ENCODE measurements at places on chromosomes 4 and X.
A peak's percentile ranks its signal among the peaks of the same experiment; 100 is the strongest.

DNA sequence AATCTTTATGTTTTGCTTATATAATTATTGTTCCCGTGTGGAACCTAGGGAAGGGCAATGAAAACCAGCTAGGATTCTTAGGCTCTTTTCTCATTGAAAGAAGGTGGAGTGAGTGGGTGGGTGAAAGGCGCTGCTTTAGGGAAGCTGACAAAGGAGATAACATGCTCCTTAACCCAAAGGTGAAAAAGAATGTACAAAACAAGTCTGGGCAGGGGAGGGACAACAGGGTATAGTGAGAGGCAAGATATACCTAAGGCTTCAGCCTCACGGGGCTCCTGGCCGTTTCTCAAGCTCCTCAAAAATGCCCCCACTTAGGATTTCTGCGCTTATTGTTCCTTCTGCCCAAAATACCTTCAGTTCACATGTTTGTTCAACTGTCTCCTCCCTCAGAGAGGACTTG, 1.8 kb downstream of the SH2D1A start:
- DNase-seq, result no peak

DNA sequence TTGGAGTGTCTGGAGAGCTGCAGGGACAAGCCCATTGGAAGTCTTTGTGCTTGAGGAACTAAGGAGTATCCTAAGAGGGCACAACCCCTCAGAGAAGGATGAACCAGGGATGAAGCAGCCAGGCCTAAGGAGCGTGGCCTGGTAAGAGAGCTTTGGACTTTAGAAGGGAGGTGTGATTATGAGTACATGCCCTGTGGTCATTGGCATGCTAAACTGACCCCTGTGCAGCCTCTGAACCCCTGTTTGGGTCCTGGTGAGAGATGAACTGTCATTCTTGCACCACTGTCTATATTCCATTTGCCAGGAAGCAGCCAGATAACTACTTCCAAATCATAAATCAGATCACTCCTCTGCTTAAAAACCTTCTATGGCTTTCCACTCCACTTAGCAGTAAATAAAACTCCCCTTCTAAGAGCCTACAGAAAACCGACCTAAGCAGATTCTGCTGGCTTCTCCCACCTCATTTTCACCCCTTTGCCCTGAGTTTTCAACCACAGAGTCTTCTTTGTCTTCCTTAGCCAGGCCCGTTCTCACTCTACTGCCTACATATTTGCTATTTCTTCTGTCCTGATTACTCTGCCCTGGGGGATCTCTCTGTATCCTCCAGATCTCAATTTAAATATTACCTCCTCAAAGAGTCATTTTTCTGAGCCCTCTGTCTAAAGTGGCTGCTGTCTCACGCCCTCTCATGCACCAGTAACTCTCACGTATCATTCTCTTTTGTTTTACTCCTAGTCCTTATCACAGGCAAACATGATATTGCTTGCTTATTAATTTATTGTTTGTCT, 56.7 kb downstream of the MID1IP1 start:
- DNase-seq, result no peak

GRCh38 chr4:14091966-14092365, 464.4 kb upstream of the BOD1L1 start:
- DNase-seq, result no peak

GRCh38 chr4:3869661-3870566, 103.7 kb downstream of the ADRA2C start:
- DNase-seq, result no peak

- DNase-seq, result no peak
Observed at GRCh38 chr4:11857881-11858280, 429.2 kb upstream of the HS3ST1 start.

- no peak for DNase-seq
Observed at GRCh38 chr4:168757500-168757899, 252.6 kb downstream of the CBR4 start.

DNA sequence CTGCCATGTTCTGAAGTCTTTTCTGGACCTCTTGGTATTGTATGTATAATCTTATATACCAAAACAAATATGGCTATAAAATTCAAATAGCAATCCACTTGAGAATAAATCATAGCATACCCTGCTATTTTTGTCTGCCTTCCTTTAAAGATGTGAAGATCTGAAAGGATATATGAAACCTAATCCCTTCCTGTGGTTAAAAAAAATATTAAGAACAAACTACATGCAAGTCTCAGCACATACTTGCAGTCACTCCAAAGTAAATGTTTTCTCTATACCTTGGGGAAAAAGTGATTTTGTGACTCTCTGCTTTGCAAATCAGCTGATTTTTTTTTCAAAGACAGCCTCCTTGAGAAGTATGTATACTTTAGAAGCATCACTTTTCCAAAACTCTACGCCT, 322.9 kb downstream of the ANKRD50 start:
- no peak for DNase-seq

GRCh38 chrX:38438321-38438720, 85.9 kb downstream of the OTC start:
- peak; percentile 0 for DNase-seq

DNA sequence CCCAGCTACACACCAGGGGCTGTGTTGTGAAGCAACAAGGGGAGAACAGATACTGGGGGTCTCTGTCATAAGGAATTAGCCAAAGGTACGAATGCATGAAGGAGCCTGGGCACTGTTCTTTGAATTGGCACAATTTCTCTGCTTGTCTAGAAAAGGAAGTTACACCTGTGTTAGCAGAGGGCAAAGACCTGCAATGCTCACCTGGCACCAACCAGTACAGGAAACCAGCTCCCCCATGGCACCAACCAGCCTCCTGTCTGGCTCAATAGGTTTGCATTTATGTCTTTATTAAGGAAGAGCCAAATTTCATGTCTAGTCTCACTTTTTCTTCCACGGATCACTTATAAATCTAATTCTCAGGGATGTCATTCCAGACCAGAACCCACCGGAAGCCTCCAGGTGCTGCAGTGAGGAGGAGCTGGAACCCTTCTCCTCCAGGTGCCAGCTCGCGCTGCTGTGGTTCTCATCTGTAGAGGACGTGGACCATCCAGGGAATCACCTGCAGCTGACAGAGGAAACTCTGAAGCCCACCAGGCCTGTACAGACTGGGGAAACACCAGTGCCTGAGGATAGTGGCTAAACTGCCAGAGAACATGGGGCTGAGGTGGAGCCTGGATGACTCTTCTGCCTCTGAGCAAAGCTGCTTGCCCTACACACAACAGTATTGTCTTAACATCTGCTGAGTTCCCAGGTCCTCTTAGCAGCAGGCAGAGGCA, 113.4 kb upstream of the TRIM2 start:
- no peak for DNase-seq

DNA sequence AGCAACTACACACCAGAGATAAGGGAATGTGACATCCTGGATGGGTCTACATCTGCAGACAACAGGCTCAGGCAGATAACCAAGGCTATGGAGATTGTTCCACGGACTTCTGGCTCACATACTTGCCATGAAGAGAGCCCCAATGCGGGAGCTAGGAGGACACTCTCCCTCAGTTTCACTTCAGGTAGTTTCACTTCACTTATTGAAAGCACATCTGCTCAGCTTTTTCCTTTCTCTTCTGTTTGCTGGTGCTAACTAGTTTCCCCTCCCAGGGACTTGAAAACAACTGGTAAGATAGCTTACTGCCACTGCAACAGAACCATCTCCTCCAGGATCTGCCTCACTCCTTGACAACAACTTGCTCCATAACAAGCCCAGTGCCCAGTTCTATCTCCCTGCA, 1.4 kb upstream of the CT47C1 start:
- DNase-seq, result no peak

- peak; percentile 94 for DNase-seq
Observed at GRCh38 chr4:6682862-6683590, 10.7 kb upstream of the S100P start.

- DNase-seq, result no peak
Observed at GRCh38 chr4:73860917-73861316, 7.8 kb downstream of the PF4V1 start.

GRCh38 chr4:155529272-155529671, 137.4 kb upstream of the GUCY1A1 start:
- DNase-seq, result peak; percentile 11

GRCh38 chrX:13164611-13165010, 120.2 kb upstream of the FAM9C start:
- no peak for DNase-seq

GRCh38 chr4:30380404-30380998, 339.7 kb upstream of the PCDH7 start:
- peak; percentile 72 for DNase-seq

- DNase-seq, result peak; percentile 49
Observed at GRCh38 chr4:98262431-98262830, 1.2 kb downstream of the RAP1GDS1 start.

DNA sequence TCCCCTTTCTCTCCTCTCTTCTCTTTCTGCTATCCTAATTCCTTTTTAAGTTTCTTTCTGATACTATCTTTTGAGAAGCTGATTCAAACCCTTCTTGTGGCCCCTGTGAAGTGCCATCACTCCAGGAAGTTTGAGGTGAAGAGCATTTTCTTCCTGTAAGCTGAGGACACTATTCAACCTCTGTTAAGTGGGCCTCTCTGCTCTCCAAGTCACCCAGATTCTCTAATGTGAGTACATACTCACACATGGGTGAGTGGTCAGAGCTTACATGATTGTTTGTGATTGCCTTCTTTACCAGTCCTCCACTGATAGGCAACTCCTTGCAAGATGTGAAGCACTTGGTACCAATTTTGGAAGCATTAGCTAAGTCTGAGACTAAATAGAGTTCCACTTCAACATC, 18.4 kb upstream of the SMIM10L2A start:
- DNase-seq, result no peak

DNA sequence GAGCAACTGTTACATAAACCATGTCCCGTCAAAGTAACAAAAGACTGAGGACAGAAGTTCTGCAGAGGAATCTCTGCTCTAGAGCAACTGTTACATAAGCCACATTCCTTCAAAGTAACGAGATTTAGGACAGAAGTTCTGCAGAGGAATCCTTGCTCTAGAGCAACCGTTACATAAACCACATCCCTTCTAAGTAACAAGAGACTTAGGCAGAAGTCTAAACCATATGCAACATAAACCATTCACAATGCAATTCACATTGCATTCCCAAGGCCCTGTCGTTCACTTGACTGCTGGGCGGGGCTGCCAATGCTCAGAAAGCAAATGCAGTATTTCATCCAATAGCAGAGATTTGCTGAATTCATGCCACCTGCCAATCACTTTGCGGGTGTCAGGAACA, 124.4 kb upstream of the PUDP start:
- peak; percentile 23 for DNase-seq

DNA sequence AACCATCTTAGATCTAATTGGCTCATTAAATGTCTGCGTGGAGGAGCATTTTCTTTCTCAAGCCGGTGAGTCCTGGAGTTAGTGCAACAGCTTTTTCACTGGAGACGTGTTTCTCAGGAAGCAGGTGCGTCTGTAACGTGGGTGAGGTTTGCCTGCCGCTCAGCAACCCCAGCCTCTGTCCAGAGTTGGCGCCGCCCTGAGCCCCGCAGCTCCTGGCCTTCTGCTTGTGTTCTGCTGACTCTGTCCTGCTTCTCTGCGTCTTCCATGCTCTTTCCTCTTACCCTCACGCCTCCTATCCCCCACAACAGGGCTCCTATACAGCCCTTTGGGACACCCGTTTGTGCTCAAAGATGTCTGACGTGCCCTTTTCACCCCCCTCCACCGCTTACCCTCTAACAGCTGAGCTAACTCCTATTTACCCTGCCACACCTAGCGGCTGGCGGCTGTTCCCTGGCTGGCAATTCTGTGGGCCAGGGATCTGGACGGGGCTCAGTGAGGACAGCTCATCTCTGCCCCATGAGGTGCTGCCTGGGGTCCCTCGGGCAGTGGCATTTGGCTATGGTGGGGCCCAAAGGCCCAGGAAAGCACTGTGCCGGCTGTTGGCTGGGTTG, 18.8 kb downstream of the DOK7 start:
- DNase-seq, result no peak

DNA sequence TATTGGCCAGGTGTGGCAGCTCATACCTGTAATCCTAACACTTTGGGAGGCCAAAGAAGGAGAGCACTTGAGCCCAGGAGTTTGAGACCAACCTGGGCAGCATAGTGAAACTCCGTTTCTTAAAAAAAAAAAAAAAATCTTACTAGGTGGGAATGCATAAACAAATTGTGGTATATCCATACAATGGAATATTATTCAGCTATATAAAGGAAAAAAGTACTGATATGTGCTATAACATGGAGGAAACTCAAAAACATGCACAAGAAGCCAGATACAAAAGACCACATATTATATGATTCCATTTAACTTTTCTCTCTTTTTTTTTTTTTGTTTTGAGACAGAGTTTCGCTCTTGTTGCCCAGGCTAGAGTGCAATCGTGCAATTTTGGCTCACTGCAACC, 13.5 kb upstream of the BCORL1 start:
- DNase-seq, result no peak

DNA sequence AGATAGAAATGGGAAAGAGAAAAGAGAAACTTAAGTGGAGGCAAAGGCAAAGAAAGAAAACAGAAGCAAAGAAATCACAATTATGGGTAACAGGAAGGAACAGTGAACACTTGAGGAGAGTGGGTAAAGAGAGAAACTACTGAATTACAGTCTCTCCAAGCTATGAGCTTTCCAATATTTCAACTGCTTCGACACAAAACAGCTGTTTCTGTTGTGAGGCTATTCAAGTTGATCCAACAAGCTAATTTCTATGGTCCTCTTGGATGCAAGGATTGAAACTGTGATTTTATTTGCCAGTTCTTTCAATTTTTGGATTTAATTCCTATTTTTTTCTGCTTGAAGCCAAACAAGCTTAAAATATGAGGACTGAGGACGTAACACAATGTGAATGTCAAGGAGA, 80.5 kb upstream of the ADGRA3 start:
- DNase-seq, result no peak

- no peak for DNase-seq
Observed at GRCh38 chrX:46179748-46180147, 365.5 kb downstream of the ZNF674 start.

DNA sequence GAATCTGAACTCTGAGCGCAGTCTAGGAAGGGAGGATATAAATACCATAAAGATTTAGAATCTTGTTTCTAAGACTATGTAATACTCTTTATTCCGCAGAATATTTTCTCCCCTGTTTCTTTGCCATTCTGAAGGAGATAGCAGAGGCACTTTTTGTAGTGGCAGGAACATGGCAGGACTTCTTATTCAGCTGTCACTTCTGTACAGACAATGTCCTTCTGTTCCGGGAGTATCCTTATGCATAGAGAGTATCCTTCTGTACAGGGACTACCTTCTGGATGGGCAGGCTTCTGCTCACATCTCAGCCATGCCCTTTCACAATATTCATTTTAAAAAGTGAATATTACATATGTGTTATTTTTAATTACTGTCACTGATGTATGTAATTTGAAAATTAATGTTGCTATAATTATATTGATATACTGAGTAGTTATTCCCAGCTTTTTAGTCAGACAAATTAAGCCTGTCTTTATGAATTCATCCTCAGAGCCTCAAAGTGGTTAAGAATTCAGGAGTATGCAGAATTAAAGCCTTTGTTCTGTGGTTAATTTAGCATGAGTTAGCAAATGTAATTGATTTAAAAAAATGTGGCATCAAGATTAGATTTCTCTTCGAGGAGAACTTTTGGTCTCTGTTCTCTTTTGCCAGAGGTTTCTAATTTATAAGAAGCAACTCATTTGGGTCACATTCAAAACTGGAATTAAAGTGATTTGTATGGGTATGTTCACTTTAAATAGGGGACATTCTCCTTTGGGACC, 174.4 kb downstream of the FHIP1A start:
- DNase-seq, result no peak

- DNase-seq, result peak; percentile 88
Observed at GRCh38 chr4:1746265-1746691, 25.0 kb downstream of the TACC3 start.
